KG1 (cell line): ENCODE measurements at places on chromosomes 1 and 21.

- no peak for DNase-seq
These were observed 158.8 kb downstream of the PTPRC start for GRCh38 chr1:198797656-198798055.

GRCh38 chr1:9569267-9569666, 19.4 kb upstream of the TMEM201 start:
- no peak for DNase-seq

GRCh38 chr1:43062527-43063095, 103.9 kb upstream of the SLC2A1 start:
- DNase-seq, result no peak

DNA sequence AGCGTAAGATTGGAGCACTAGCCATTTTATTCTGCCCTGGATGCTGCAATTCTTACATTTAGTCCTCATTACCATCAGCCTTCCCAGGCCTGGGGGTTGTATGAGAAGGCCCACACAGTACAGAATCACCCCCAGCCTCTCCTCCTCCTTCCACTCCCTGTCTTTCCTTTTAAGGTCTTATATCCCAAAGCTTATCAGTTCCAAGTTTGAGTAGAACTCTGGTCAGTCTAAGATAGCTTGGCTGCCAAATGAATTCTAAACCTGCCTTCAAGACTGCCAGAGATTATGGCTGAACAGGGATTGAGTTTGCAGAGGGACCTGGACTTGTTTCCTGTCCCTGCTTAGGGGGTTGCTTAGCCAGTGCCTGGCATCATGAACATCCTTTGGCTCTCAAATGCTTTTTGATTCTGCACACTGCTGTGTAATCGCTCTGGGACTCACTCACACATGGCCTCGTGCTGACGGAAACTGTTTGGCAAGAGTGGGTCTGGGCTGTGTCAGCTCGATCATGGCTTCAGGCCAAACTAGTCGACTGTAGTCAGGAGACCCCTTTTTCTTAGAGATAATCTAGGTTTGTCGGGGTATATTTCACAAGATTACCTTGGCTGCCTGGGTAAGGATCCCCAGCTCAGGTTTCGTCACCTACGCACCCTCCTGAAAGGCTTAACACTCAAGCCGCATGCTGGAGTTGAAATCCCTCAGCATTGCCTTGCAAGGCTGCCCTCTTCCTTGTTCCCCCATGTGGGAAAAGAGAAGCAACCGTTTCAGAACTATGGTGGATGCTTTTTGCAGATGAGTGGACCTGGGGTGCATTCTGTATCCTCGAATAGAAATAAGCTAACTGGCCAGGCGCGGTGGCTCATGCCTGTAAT, 252.6 kb downstream of the NFIA start:
- DNase-seq, result no peak

- DNase-seq, result no peak
These were observed 8.1 kb downstream of the NGF start for GRCh38 chr1:115329965-115330364.

DNA sequence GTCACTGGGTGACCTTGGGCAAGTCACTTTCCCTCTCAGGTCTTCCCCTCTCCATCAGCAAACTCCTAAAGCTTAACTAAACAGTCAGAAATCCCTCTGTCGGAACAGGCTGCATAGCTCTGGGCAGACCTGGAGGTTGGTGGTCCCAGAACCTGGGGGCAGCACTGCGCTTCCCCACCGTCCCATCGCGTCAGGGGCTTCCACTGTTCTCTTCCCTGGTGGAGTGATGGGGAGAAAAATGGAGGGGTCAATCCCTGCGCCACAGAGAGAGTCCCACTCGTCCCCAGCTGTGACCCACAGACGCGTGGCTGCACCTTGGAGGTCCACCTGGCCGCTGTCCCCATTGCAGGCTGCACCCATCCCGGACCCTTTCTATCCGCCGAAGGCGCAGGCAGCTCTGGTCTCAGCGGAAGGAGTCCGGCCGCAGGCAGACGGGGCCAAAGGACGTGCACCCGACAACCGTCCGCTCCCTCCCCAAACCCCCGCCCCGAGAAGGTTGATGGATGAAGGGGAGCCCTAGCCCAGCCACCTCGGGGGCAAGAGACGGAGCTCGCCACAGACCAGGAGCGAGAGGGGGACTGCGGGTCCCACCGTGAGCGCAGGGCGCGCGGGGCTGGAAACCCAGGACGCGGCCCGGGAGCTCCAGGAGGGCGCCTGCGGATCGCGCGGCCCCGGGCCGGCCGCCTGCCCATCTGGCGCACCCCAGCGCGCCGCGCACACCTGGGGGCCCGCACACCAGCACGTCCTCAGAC, 588 bp upstream of the WNT3A start:
- no peak for DNase-seq

- no peak for DNase-seq
These were observed 4.2 kb downstream of the TINAGL1 start for GRCh38 chr1:31580513-31580870.

DNA sequence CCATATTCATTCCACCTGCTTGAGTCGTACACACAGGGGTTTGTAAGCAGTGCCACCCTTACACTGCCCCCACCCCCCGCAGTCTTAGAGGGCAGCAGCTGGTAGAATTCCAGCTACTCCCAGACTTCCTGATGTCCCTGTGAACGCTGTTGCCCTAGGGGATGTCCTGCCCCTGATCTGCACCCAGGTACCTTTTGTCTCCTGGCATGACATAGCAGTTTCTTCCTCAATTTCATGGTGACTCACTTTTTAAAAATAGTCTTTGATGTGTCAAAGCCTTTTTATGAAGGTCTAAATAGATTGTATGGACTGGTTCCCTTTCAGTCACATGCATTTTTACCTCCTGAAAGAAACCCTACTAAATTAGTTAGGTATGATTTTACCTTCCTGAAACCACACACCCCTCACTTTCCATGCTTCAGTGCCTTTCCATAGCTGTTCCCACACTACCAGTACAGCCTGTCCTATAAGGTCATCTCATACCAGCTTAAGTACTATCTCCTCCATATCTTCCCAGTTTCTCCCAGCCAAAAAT, 76.4 kb downstream of the ST3GAL3 start:
- no peak for DNase-seq

DNA sequence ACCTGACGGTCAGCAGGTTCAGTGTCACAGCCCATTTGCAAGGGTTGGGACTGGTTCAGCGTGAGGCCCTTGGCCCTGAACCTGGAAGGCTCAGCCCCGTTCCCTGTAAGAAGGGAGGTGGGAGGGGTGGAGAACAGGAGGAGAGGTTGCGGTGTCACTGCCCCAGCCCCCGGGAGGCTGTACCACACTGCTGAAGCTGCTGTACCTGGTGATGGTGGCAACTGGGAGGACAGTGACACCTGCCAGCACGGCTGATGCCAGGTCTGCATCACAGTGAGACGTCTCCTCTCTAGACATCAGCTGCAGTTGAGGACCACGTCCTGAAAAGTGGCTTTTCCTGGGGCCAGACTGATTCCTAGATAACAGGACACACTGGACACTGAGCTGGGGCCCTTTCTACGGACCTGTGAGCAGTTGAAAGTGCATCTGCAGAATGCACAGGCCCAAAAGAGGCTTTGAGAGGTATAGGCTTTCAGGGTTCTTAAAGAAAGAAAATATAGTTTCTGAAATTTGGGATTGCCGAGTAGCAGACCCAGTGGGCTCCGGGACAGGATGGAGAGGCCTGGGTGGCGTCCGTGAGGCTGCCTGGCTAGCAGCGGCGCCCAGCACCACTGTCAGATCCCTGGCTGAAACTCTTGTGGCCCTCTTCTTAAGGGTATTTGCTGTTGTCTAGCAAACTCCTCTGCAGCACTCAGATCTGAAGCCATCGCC, 47.7 kb downstream of the COQ8A start:
- no peak for DNase-seq

DNA sequence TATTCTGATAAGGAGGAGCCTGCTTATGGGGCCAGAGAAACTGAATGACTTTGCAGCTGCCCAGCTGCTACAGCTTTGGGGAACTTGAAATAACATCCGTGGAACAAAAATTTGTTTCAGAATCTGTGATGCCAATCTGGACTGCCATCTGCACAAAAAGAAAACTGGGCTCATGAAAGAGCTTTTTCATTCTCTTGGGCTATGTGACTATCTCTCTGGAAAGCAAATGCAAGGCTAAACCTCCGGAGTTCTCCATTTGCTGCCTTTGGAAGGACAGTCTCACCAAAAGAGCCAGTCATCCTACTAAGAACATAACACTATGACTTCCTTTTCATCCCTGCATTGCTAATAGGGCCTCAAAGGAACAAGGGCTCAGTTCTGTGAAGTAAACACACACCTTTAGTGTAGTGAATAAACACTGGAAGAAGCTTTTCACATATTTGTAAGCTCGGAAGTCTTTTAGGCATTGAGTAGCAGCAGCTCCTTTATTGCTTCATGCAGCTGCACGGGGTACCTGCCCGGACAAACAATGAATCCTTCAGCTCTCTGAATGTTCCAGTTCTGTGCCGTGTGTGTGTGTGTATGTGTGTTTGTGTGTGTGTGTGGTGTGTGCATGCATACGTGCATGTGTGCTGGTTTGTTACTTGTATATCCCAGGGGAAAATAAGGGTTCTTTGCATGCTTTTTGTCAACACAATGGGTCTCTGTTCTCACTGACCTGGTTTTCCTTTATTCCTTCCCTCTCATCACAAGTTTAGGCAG, 255.5 kb upstream of the SGIP1 start:
- DNase-seq, result no peak

- DNase-seq, result no peak
These were observed 176.3 kb upstream of the SGIP1 start for GRCh38 chr1:66357478-66358197.

DNA sequence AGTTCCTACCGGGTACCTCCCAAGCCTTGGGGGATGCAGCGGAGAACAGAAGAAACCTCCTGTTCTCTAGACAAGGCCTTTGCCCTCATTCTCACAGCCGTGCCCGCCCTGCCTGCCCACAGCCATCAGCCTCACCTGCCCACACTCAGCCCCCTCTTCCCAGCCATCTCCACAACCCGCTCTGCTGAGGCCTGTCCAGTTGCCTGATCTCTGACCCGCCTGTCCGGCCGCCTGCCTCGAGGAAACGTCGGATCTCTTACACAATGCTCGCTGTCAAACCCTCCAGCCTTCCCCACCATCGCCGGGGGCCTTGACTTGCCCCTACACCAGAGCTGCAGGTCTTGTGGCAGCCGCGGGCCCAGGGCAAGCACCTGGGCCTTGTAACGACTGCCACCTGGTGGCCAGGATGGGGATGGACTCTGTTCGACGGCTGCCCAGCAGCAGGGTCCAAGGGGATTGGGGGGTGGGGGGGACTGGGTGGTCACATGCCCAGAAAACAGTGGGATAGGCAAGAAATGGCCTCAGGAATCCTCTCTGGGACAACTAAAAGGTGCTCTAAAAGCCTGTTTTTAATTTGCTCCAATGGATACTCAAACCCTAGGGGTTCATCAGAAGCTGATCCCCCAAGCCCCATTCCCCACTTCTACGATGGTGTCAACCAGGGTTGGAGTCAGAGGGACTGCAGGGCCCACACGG, 31.0 kb downstream of the SLC45A1 start:
- peak; percentile 29 for DNase-seq

DNA sequence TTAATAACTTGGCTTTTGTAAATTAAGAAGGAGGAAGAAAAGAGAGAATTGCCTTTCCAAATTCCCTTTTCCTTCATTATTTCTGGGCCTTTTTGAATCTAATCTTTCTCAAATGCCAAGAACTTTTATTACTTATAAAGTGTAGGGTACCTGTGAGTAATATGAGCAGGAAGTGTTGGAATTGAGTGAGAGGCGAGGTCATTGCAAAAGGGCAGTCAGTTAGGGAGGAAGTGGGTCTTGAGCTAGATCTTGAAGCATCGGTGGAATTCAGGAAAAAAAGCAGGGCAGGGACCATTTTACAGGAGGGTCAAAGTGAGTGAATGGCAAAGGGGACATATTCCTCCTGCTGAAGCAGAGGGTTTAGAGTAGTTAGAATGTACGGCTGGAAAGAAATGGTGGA, 23.4 kb downstream of the DDI2 start:
- DNase-seq, result no peak

DNA sequence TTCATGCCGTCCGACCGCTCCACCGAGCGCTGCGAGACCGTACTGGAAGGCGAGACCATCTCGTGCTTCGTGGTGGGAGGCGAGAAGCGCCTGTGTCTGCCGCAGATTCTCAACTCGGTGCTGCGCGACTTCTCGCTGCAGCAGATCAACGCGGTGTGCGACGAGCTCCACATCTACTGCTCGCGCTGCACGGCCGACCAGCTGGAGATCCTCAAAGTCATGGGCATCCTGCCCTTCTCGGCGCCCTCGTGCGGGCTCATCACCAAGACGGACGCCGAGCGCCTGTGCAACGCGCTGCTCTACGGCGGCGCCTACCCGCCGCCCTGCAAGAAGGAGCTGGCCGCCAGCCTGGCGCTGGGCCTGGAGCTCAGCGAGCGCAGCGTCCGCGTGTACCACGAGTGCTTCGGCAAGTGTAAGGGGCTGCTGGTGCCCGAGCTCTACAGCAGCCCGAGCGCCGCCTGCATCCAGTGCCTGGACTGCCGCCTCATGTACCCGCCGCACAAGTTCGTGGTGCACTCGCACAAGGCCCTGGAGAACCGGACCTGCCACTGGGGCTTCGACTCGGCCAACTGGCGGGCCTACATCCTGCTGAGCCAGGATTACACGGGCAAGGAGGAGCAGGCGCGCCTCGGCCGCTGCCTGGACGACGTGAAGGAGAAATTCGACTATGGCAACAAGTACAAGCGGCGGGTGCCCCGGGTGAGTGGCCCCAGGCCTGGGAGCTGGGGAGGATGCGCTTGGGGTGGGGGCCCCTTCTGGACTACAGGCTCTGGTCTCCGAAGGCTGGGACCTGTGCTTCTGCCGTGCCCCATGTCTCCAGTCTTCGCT, 1.1 kb downstream of the SKI start:
- DNase-seq, result peak; percentile 50

DNA sequence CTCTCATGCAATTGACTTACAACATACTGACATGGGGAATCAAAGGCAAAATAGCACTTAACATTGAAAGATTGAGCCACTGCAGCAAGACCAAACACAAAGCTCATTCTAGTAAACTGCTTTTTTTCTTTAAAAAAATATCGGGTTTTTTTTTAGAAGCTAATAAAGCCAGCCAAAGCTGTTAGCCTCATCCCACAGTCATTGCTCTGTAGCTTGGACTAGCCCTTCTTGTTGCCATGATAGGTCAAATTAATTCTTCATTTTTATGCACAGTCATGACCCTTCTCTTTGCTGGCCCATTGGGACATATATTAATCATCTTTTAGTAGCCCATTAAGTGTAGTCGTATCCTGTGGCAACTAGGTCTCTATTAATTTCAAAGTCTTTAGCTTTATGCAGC, 231.3 kb downstream of the ADGRL2 start:
- no peak for DNase-seq

- DNase-seq, result no peak
These were observed 46.9 kb upstream of the GNG12 start for GRCh38 chr1:67880056-67880601.

GRCh38 chr1:201695607-201696006, 133.3 kb upstream of the IPO9 start:
- DNase-seq, result no peak

- DNase-seq, result no peak
These were observed 20.0 kb downstream of the ZBTB40 start for GRCh38 chr1:22471610-22472009.

DNA sequence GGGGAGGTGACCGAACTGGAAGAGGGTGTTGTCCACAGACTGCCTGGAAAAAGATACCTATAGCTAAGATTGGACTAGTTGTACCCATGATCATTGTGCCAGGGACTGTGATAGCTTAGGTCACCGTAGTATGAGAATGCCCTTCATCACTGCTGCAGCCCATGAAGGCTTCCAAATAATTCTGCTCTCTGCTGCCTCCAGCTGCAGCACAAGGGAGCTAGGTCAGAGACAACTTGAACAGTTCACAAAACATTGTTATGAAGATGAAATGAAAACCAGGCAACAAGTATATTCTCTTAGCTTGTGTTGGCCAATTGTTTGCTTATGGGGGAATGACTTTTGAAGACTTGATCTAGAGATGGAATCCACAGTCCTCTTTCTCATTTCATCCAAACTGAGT, 246.7 kb downstream of the MRPL39 start:
- no peak for DNase-seq
